ENCODE measurements at places on chromosomes 13 and 19.

DNA sequence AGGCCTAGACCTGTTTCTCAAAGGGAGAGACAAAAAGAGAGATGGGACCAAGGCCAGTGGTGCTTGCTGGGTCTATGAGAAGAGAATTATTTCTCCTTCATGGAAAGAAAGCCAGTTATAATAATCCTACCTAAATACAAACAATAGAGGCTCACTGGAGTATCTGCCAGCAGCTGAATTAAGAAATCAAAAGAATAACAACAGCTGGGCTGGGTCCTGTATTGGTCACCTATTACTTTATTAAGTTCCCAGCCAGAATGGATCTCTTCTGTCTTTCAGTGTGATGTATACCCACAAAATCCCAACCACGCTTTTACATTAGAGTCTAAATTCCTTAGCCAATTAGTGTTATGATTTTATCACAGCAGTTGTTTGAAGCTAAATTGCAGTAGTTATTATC, 297.8 kb upstream of the DACH1 start:
- DNase-seq = no peak

GRCh38 chr13:26896986-26897668, 136.5 kb upstream of the GPR12 start:
- DNase-seq = no peak

- no peak for DNase-seq
Measured at GRCh38 chr13:85545771-85546170, 253.4 kb downstream of the SLITRK6 start.

- no peak for DNase-seq
Measured at GRCh38 chr13:105377452-105377851, 1158.0 kb downstream of the EFNB2 start.

DNA sequence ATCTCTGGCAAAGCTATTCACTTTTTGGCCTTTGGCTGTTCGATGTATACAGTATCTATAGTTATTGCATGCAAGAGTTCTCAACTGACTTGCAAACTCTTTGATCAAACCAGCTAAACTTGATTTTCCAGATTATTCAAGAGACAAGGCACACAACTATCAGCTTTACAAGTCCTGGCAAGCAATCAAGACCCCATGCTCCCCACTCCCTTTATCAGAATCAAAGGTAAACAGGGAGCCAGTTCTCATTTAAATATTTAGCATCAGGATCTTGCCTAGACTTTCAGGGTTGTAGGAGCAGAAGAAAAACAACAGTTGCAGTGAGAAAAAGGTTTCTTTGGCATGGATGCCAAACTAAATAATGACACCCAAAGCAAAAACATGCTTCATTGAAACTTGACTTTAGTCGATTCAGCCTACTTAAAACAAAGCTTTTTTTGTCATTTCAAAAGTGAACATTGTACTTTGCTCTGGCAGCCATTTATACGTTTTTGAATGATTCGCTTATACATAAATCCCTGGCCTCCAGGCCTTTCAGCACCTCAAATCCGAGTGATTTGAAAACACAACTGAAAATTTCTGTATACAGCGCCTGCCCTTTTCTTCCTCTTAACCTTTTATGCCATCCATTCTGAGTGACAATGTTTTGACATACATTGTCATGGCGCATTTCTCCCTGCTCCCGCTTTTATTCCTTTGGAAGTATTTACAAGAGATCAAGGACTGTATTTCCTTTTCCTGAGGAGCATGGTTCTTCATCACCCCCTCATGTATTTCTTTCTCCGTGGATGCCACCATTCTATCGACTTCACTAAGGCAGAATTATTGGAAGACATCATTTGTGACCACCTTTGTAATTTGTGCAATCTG, 340.8 kb downstream of the KLF5 start:
- DNase-seq = no peak

DNA sequence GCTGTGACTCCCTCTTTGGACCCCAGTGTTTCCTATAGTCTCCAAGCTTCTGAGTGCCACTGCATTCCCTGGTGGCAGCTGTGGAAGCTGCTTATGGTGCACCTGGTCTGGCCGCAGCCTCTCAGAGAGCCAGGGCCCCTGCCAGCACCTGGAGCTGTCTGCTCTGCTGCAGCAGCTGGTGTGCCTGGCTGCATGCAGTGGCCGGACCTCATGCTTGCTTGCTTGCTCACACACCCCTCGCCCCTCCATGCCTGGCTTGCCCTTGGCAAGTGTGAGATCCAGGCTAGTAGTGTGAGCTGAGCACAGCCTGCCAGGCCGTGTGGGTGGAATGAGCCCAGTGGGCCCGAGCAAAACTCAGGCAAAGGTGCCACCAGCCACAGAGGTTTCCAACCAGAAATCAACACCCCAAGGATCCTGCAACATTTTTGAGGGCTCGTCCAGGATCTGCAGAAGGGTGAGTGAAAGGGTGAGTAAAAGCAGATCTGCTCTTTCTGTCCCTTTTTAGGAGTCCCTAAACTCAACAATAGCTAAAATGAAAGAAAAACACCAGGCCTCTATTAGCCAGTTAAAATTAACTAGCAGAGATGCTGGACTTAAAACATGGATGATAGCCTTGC, 7.6 kb upstream of the MLLT1 start:
- no peak for DNase-seq

GRCh38 chr13:107144432-107144831, 576.5 kb upstream of the ARGLU1 start:
- no peak for DNase-seq

DNA sequence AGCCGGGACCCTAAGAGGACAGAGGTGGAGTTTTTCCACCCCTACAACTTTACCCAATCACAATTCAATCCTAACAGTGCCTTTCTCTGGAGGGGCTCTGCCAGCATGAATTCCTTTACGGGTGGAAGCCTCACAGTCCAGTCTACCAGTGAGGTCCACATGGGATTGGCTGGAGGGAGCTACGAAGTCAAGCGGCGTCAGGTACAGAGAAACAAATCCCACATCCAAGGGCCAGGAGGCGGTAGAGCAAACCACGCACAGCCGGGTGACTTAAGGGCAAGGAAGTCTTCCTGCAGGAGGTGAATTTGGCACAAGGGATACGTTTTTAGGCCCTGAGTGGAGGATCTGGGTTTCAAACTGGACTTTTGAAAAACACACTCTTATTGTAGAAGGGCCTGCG, 199.6 kb downstream of the UQCRFS1 start:
- no peak for DNase-seq

DNA sequence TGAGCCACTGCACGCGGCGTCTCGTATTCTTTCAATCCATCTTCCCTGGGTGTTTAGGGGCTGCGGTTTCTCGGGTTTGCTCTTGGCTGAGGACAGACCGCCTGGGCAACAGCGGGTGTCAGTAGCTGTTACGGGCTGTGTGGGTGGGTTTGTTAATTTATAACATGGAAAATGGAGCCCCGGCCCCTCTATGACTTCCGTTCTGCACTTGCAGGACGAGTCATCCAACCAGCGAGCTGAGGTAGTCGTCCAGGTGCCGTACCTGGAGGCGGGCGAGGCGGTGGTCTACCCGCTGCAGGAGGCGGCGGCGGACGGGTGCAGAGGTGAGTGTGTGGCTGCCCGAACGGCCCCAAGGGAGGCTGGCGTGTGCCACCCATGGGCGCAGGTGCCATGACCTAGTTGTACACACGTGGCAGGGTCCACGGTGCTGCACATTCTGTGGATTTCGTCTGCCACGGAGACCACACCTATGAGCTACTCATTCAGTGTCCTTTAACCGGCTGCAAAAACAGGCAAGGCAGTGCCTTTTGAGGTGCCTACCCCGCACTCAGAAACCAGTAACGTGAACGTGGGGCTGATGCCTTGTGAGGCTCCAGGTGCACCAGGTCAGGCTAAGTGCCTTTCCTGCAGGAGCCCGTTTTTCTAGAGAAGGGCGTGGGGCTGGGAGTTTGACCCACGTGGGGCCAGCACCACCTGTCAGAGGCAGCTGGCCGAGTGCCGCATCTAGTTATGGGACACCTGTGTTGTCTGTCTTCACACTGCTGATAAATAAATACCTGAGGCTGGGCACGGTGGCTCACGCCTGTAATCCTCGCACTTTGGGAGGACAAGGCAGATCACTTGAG, 10.9 kb downstream of the POLR2E start:
- DNase-seq = no peak

DNA sequence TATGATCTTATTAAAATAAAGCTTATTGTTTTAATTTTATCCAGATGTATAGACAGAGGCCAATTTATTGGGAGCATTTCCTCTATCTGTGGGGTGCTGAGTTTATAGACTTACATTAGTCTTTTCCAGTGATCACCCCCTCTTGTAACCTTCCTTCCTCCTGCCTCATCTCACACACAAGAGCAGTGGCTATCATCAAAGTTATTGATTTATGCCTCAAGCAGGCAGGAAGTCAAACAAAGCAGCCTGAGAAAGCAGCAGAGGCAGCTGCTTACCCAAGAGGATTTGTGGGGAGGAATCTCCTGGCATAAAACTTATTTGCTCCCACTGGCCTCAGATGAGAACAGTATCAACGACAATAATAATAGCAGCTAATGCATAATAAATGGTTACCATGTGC, 26.3 kb upstream of the DCLK1 start:
- no peak for DNase-seq

- DNase-seq = no peak
Measured at GRCh38 chr13:109728791-109729731, 57.3 kb downstream of the IRS2 start.

GRCh38 chr19:19406878-19407632, 1.6 kb downstream of the GATAD2A start:
- peak; percentile 69 for DNase-seq

DNA sequence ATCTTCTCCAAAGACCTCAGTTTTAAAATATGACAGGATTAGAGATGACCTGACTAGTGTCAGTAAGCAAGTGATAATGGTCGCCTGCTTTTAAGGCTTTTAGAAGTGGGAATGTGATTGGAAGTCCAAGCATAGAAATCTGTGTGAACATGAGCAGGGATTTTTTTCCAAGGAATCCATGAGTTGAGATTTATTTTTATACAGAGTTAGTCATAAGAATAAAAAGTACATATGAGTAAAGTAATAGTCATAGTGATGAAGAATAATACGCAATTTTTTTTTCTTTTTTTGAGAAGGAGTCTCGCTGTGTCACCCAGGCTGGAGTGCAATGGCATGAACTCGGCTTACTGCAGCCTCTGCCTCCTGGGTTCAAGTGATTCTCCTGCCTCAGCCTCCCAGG, 1.6 kb downstream of the ZNF546 start:
- no peak for DNase-seq

GRCh38 chr13:100527644-100528043, 60.9 kb downstream of the GGACT start:
- no peak for DNase-seq

DNA sequence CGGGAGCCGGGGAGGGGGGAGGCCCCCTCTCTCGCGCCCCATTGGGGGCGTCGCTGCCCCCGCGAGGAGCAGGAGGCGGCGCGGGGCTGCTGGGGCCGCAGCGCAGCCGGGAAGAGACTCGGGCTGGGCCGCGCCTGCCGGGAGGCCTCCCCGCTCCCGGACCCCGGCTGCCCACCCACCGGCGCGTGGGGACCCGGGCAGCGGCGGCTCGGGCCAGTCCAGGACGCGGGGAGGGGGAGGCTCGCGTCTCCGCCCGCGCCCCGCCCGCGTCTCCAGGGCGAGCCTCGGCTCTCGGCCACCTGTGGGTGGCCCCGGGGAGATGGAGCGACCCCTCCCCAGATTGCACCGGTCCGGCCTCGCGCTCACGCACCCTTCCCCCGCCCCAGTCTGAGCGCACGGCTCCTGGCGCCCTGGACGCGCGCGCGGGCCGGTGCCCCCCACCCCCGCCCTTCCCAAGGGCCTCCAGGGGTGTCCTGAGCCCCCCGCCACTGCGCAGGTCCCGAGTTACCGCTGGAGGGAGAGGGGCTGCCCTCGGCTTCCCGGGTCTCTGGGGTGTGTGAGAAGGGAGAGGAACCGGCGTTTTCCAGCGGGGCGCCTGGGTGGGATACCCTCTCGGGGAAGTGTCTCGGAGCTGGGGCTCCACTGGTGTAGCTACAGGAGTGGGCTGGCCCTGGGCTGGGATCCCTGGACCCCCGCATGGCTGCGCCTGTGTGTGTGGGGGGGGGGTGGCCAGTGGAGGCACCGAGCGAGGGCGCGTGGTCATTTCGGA, 645 bp downstream of the PALM start:
- no peak for DNase-seq

- no peak for DNase-seq
Measured at GRCh38 chr19:12623361-12624031, 12.8 kb downstream of the ZNF791 start.

- no peak for DNase-seq
Measured at GRCh38 chr13:40599124-40599523, 67.3 kb downstream of the FOXO1 start.

DNA sequence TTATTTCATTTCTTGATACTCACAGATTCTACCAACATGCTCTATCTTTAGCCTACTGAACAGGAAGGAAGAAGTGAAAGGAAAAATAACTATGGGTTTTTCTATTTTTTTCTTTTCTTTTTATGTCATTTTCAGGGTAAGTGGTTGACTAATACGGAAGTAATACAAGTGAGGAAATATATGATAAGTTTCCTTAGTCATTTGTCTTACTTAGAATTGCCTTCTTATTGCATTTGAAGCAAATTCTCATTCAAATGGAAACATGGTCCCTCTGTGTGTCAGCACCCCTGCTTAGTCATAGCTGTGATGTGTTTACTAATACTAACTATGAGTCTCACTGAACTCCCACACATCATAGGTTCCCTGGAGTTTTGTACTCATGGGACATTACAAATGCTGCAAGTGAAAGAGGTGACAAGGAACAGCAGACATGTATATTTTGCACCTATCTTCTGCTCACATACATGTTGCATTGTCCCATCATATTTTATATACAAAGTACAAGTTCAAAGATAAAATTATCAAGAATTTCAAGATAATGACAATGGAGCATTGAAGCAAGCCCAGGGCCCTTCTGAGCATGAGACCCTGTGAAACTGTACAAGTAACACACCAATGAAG, 60.1 kb downstream of the DCT start:
- peak; percentile 16 for DNase-seq

GRCh38 chr13:33258808-33259193, 26.8 kb downstream of the STARD13 start:
- no peak for DNase-seq

DNA sequence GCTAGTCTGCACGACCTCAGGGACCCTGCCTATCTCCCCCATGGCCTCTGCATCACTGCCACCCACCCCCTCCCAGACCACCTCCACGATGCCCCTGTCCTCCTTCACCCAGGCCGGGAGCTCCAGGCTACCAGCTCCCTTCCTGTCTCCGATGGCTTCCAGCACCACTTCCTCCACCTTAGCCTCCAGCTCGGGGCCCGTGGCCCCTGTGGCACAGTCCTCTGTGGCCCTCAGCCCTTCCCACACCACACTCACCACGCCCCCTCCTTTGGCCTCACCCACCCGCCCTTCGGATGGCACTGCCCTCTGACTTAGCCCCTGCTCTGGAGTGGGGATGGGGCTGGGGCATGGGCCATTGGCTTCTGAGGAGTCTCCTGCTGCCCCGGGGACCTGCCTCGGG, 7.2 kb downstream of the PALM3 start:
- DNase-seq = no peak

GRCh38 chr19:14769201-14769600, 9.2 kb downstream of the ADGRE2 start:
- DNase-seq = no peak

- no peak for DNase-seq
Measured at GRCh38 chr19:57363688-57364181, 384 bp downstream of the TRAPPC2B start.

- DNase-seq = no peak
Measured at GRCh38 chr19:38945562-38946228, 15.0 kb downstream of the MRPS12 start.

- no peak for DNase-seq
Measured at GRCh38 chr13:51220706-51221105, 1.5 kb upstream of the FAM124A start.

GRCh38 chr19:15672580-15673175, at the start of gene CYP4F12:
TSS of gene CYP4F12 (plus strand) at chr19:15673087. CDS start at chr19:15673530, 443 bp downstream.
- peak; percentile 41 for DNase-seq

GRCh38 chr13:44101347-44102083, 221.8 kb downstream of the LACC1 start:
- no peak for DNase-seq
